ENCODE measurements at places on chromosomes 12 and 14. TPM values are rescaled to one million over a fixed set of nuclear protein-coding genes. Genes with fewer than 3 reads are reported as not detected.

DNA sequence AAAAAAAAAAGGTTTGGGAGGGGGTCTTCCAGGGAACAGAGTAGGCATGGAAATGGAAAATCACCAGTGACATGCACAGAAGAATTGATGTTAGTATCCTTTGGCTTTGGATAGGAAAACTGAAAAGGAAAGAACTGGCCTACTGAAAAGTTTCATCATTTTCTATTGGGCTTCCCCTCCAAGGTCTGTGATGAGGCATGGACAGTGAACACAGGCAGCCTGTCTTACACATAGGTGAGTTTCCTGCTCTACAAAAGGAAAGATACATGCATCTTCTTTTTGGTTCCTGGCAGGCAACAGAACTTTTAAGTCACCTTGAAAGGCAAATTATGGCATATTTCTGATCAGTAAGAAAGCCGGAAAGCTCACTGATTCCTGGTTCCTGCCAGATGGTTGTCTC lies 5.8 kb downstream of the BMAL2 start:
- DNase-seq: no peak

GRCh38 chr14:39230416-39231035 lies 3.2 kb upstream of the MIA2 start:
- no peak for DNase-seq

DNA sequence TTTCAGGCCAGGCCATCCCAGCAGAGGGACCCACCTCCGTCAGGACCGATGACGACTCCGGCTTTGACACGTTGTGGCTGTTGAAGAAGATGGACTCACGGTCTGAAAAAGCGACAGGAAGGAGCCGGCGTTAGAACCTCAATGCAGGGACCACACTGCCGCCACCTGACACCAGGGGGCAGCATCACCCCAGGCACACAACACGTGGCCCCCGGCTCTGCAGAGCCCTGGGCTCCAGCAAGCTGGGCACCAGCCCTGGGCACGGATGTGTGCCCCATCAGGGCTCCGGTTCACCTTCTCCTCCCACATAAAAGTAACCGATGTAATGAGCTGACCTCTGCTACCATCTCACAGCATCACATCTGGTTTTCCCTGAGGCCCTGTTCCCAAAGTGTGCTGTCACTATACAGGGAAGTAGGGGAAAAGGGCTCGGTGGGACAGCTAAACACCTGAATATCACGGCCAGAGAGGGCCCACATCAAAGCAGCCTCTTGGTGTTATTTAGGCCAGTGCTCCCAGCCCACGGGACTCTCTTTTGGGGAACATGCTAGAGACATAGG lies 29.0 kb downstream of the CHGA start:
- peak; percentile 83 for DNase-seq

GRCh38 chr14:77838831-77839511 lies 39.1 kb downstream of the ADCK1 start:
- DNase-seq: peak; percentile 17

The GPR68 gene
- 5.9 TPM for total RNA-seq

Data from occipital lobe (tissue), 3 donors.